ENCODE measurements at places on chromosomes 13 and 19.

- no peak for DNase-seq
Observed at GRCh38 chr13:90867336-90867683, 480.2 kb upstream of the MIR17HG start.

DNA sequence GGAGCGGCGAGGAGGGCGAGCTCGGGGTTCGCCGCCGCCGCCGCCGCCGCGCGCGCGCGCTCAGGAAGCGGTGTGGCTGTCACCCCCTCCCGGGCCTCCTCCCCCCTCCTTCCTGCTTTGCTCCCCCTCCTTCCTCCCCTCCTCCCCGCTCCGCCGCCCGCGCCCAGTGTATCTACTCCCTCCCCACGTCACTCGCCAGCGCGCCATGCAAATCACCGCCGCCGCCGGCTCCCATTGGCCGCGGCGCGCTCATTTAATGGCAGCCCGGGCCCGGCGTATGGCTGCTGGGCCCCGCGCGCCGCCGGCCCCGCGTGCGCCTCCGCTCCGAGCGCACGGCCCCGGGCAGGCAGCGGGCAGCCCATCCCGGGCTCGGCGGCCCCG, 335 bp upstream of the SOX1 start:
- no peak for DNase-seq

DNA sequence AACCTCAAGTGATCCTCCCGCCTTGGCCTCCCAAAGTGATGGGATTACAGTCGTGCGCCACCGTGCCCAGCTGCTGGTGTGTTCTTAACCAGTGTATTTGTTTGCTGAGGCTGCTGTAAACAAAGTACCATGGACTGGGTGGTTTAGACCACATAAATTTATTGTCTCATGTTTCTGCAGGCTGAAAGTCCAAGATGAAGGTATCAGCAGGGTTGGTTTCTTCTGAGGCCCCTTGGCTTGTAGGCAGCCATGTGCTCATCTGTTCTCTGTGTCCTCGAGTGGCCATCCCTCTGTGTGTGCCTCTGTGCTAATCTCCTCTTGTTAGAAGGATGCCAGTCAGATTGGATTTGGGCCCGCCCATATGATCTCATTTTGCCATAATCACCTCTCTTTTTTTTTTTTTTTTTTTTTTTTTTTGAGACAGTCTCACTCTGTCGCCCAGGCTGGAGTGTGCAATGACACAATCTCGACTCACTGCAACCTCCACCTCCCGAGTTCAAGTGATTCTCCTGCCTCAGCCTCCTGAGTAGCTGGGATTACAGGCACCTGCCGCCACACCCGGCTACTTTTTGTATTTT, 31.8 kb downstream of the PEX11G start:
- no peak for DNase-seq

DNA sequence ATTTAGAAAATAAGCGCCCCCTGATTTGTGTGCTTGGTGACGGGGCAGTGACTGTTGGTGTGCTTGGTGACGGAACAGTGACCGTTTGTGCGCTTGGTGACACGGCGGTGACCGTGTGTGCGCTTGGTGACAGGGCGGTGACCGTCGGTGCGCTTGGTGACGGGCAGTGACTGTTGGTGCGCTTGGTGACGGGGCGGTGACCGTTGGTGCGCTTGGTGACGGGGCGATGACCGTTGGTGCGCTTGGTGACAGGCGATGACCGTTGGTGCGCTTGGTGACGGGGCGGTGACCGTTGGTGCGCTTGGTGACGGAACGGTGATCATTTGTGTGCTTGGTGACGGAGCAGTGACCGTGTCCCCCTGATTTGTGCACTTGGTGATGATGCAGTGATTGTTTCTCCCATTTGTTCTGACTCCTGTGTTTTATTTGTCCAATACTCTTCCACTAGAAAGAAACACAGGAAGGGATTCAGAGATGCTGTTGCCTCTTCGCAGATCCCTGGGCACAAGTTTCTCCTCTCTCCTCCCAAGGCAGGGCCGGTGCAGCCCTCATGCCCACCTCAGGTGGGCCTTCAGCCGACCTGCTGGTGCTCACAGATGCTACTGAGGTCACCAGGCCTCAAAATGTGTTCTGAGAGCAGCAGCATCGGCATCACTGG, 128.3 kb downstream of the ATP11A start:
- no peak for DNase-seq

- DNase-seq: no peak
Observed at GRCh38 chr13:44756276-44756810, 180.2 kb upstream of the TSC22D1 start.

DNA sequence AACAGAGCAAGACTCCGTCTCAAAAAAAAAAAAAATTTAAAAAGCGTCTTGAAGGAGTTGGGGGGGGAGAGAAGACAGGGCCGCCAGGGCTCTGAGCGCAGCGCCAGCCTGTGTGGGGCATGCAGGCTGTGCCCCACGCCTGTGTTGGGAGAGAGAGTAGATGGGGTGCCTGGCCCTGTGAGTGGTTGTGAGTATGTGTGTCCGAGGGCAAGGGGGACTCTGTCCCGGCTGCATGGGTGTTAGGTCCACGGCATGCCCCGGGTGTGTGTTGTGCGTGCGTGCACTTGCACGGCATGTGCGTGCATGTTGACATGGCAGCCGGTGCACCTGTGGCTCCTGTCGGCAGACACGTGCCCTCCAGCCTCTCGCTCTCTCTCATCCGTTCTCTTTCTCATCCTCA, 3.4 kb downstream of the MAP2K7 start:
- DNase-seq: no peak

DNA sequence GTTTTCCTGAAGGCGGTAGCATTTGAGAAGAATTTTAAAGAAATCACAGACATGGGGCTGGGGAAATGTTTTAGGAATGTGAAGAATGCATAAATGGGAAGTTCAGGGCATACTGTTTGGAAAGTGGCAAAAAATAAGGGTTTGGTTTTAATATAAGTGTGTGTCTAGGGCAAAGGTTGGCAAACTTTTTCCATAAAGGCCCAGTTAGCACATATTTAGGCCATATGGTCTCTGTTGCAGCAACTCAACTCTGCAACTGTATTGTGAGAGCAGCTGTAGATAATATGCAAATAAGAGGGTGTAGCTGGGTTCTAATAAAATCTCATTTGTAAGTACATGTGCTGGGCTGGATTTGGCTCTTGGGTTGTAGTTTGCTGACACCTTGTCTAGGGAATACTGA, 521.9 kb downstream of the DIAPH3 start:
- no peak for DNase-seq

DNA sequence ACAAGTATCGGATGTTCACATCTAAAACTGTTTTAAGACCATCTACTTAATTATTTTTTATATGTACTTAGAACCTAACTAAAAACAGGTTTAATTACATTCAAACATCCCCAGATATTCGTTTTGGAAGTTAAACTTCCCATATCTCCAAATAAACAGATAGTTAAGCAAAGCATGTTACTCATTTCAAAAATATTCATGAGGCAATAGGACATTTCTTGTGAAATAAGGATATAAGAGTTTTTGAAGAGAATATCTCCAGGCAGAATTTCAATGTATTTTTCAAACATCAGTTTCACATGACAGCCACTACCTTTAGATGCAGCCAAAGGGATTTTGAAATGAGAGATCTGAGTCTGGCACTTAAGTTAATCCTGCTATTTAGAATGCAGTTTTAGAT, 697.5 kb downstream of the SLITRK1 start:
- DNase-seq: no peak

DNA sequence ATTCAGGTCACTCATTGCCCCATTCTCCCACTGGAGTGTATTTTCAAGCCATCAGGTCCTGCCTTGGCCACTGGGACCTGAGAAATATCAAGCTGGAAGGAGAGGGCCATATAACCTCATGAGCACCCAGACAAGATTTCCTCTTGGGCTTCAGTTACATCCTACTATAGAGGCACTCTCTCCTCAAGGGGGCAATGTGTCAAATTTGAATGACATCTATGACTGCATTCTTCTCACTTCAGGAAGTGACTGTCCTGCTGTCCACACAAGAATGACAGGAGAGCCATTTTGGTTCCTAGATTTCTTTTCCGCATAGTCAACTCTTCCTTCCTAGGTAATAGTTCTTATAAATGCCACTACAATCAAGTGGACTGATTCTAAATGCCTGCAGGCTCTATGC, 416.2 kb downstream of the DIAPH3 start:
- DNase-seq: no peak

DNA sequence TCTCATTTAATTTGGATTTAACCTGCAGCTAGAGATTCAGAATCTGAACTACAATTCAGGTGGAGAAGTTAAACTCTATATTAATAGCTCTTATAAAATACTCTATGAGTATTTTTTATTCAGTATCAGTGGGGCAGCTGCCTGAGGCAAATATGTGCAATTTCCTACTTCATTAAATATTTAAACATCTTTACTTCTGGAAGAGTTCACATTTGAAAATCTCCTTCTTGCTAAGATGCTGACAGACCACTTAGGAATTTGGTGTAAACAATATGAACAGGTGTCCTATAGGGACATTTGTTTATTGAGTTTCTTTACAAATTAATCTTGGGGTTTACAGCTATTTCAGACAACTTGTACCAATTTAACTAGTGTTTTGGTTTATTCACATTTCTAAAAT, 20.4 kb downstream of the STARD13 start:
- DNase-seq: no peak

DNA sequence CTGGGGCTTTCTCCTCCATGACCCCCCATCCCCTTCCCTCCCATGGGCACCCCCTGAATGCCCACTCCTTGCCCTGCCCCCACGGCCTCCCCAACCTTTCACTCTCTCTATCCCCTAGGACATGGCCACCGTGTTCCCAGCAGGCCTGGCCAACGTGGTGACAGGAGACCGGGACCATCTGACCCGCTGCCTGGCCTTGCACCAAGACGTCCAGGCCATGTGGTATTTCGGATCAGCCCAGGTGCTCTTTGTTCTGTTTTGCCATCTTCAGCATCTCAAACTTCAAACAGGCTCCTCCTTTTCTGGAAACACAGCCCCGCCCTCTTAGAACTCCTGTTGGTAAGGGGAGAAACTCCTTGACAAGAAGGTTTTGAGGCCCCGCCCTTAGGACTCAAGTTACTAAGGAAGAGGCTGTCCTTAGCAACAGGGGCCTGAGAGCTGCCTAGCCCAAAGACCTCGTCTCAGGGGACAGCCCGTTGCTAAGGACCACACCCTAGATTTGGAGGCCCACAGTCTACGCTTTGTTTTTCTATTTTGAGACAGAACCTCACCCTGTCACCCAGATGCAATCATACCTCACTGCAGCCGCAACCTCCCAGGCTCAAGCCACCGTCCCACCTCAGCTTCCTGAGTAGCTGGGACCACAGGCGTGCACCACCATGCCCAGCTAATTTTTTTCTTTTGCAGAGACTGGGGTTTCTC, 5.1 kb upstream of the FLT3LG start:
- peak; percentile 71 for DNase-seq

GRCh38 chr19:8459520-8460270, 14.9 kb downstream of the HNRNPM start:
- no peak for DNase-seq

- no peak for DNase-seq
Observed at GRCh38 chr19:34220472-34221063, 33.8 kb upstream of the GARRE1 start.

DNA sequence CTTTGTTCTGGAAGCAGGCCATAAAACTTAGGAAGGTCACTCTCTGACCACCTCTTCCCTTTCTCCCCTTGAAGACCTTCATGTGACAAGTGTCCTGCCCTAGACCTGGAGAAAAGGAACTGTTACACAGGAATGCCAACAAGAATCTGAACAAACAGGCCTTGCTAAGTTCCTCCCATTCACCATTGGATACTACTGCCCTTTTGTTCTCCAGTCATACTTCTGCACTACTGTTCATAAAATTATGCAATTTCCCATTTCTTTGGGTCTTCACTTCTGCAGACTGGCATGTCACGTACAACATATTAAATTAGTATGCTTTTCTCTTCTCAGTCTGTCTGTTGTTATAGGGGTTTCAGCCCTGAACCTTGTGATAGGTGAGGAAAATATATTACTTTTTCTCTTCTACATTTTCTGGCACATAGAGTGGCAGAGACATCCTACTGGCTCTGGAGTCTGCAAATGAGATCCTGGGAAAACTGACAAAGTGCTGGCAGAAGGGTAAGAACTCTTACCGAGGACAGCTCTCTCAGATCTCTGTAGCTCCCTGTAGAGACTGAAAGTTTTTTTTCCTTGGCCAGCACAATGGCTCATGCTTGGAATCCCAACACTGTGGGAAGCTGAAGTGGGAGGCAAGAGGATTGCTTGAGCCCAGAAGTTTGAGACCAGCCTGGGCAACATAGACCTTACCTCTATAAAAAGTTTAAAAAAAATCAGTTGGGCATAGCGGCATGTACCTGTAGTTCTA, 87.6 kb upstream of the SPRY2 start:
- no peak for DNase-seq

DNA sequence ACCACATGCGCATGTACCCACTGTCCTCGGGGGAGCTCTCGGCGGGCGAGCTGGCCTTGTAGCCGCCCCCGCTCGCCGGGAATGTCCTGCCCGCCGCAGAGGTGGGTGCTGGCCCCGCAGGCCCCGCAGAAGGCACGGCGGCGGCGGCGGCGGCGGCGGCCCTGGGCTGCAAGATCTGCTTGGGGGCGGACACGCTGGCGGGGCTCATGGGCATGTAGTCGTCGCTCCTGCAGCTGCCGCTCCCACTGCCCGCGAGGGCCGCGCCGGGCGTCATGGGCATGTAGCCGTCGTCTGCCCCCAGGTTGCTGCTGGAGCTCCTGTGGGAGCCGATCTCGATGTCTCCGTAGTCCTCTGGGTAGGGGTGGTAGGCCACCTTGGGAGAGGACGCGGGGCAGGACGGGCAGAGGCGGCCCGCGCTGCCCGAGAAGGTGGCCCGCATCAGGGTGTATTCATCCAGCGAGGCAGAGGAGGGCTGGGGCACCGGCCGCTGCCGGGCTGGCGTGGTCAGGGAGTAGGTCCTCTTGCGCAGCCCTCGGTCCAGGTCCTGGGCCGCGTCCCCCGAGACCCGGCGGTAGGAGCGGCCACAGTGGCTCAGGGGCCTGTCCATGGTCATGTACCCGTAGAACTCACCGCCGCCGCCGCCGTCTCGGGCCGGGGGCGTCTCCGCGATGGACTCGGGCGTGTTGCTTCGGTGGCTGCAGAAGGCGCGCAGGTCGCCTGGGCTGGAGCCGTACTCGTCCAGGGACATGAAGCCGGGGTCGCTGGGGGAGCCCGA, 2.4 kb downstream of the IRS2 start:
- DNase-seq: no peak

DNA sequence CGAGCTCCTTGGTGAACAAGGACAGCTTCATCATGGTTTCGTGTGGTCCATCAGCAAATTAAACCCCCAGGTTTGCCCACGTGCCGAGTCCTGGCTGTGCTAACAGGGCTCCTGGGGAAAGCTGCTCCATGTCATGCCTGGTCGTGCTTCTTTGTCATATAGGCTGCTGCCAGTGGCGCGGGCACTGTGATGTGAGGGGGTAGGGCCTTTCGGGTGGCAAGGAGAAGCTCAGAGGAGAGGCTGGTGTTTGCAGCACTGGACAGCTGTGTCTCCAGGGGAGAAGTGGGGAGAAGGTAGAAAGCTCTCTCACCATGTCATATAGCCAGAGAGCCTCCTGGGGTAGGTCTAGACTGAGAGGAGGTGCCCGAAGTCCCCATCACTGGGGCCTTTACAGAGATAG, 13.3 kb downstream of the VSTM2B start:
- DNase-seq: no peak

GRCh38 chr13:79501538-79502232, 20.7 kb downstream of the NDFIP2 start:
- DNase-seq: no peak

- no peak for DNase-seq
Observed at GRCh38 chr13:73661687-73662425, 472.3 kb downstream of the KLF12 start.

All from GM12892 (cell line).